Stimulated activated CD4-positive, alpha-beta T cell treated with anti-CD3 and anti-CD28 coated beads, TNF-alpha, amount 100 ng/mL, for 24 hours (primary cell): ENCODE measurements at places on chromosomes 5 and 9.

GRCh38 chr9:137490532-137491186 lies 31.5 kb upstream of the NSMF start:
- no peak for DNase-seq

DNA sequence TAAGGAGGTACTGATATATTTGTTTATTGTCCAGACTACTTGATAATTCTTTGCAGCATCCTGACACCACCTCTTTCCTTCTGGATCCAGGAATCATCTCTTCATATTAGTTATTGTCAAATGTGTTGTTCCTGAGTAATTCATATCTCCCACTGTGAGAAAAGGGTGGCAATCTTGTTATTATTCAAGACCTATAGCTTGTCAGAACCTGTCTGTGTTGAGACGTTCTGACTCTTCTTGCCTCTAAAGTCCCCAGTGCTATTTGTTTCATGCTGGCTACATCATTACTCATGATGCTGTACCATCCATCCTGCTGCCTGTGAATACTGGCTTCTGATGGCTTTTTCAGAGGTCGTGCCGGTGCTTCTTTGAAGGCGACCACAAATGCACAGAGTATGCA lies 68.7 kb upstream of the TAF11L2 start:
- DNase-seq = no peak

DNA sequence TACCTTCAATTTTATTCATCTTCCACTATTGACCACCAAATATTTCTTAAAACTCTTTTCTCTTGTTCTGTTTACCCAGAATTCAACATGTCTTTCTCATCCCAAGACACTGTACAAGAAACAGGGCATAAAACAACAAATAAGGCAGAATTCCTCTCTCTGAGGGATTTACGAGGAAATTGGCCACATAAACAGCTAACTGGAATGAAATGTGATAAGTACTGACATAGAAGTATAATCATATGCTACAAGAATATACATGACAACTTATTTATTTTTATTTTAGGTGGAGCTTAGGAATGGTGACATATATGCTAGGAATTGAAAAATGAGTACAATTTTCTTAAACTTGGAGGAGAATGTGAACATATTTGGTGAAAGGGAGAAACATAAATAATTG lies 48.8 kb upstream of the FBN2 start:
- DNase-seq = no peak

DNA sequence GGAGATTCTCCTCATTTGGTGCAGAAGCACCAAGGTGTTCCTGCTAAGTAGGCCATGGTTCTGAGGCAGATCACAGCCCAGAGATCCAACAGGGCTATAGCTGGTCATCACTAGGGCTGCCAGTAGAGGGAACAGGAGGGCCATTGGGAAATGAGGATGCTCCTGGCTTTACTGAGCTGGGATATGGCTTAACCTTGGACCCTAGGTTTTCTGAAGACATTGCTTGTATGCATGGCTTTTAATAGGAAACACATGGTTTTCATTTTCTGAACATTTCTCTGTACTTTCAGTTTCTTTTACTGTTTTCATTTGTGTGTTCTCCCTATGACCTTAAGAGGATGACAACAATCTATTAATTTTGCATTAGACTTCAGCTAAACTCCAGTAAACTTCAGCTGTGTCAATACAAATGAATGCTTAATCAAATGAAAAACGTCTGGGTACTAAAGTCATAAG lies at the start of gene IFNW1:
Gene IFNW1 (minus strand): TSS at position 406 of the 456 bp plus-strand sequence. CDS start 262 bp downstream, at position 144.
- no peak for DNase-seq

GRCh38 chr5:37571985-37572384 lies 192.9 kb downstream of the WDR70 start:
- DNase-seq = no peak

GRCh38 chr5:6490693-6491092 lies 42.0 kb downstream of the UBE2QL1 start:
- no peak for DNase-seq

GRCh38 chr9:115507148-115507547 lies 389.2 kb upstream of the TNC start:
- no peak for DNase-seq

GRCh38 chr9:128683340-128684064 lies 5.5 kb upstream of the SET start:
- no peak for DNase-seq

- no peak for DNase-seq
Observed at GRCh38 chr9:133977421-133978201, 14.5 kb downstream of the VAV2 start.

GRCh38 chr5:151699071-151699901 lies 12.6 kb upstream of the SPARC start:
- no peak for DNase-seq

DNA sequence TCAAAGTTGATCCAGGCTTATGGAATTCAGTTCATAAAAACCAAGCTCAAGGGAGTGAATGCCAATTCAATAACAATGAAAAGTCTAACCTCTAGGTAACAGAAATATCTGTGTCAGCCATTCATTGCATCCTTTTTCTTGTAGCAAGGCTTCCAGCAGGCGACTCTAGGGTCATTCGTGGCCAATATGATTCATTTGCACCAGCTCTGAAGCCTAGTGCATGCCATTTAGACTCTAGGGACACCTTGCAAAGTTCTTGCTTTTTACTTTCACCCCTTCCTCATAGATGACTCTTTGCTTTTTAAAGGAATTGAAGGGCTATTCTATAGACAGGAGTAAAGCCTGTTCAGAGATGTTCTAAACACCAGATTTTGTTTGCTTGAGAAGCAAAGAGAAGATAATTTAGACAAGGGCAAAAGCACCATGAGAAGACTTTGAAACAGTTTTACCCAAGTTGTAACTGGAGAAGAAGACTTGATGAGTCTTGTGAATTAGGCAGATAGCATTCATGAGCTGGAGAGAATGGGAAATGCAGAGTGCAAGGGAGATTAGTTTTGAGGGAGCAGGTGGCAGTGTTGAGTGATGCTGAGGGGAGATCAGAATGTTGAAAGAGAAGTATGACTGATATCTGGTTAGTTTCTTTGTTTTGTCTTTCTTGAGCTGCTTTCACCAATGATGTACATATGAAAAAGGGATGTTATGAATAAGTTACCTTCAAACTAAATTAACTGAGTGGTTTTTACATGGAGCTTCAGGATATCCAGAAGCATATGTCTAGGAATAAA lies 94.5 kb downstream of the F2RL2 start:
- no peak for DNase-seq

- DNase-seq = no peak
Observed at GRCh38 chr9:133275105-133276000, at the start of gene ABO. TSS of gene ABO (minus strand) at chr9:133275201.

DNA sequence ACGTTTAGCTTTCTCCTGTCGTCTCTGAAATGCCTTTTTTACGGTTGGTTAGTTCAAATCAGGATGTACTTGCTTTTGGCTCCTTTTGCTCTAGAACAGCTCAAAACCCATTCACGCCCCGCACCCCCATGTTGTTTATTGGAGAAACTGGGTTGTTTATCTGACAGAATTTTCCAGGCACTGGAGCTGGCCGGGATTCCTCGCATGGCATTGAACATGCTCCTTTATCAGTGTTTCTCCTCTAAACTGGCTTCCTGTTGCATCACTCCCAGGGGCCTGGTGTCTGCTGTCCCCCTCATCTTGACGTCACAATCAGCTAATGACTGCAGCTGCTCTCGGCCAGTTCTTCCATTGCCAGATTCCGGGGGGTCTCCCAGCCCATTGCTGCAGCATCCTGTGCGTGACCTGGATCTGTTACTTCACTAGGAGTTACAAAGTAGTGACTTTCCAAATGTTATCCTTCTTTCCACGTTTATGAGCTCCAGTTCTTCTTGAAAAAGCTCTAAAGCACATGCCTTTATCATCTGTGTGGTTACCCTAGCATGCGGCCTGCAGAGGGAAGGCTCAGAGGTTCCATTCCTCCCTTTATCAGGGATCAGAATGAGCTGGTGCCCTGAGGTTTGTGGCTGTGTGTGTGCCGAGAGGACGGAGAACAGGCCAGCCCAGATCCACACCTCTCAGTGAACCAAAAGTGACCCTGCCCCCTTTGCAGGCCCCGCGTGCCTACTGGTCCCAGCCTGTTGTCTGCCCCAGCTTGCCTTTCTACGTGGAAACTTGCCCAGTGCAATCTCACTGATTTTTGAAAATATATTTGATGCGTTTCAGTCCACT lies 27.5 kb downstream of the FAM163B start:
- DNase-seq = no peak

GRCh38 chr5:82509762-82510161 lies 231.6 kb upstream of the RPS23 start:
- DNase-seq = no peak

DNA sequence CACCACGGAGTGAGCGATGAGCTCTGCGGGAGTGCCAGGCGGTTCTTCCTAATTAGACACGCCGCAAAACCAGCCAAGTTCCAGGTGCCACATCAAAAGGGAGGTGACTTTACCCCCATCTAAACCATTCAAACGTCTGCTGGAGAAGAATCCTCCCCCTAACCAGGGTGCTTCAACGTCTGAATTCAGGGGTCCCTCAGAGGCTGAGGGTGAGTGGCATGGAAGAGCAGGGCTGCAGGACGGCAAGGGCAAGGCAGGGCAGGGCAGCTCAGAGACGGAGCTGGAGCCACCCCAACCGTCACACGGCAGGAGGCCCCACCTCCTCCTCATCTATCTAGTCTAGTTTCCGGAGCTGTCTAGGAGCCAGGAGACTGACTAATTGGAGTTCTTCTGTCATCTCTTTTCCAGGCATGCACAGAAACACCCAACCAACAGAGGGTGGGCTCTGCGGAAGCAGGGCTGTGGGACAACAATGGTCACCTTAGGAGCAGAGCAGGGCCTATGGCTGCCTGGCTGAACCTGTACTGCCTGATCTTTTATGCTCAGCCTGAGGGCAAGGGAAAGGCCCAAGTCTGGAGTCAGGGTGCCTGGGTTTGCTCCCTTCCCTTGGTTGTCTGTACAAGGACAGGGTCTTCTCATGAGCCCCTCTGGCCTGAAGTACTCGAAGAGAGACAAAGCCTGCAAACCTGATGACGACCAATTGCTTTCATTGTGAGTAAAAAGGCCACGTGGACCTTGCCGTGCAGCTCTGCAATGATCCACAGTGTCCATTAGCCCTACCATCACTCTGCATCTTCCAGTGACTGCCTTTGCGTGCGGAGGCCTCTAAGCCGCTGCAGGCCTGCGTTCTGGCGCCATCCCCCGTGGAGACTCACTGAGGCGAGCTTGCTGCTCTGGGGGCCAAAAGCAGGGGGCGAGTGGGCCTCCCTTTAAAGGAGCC lies 81.0 kb upstream of the SLC25A51 start:
- no peak for DNase-seq

DNA sequence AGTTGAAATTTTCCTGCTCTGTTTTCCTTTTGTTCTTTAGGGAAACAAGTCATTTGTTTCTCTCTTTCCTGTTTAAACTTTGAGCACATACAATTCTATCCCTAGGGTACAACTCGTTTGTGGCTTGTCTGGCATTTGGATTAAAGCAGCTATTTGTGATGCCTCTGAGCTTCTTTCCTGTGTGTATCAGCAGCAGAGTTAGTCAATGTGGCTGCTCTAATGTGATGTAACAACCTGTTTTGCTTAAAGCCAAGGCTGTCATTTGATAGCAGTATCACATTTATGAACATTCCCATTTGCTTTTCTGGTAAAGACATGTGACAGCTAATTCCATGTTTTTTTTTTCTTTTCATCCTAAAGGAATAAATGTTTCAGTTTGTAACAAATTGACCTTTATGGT lies 314.3 kb upstream of the CHD1 start:
- DNase-seq = no peak

DNA sequence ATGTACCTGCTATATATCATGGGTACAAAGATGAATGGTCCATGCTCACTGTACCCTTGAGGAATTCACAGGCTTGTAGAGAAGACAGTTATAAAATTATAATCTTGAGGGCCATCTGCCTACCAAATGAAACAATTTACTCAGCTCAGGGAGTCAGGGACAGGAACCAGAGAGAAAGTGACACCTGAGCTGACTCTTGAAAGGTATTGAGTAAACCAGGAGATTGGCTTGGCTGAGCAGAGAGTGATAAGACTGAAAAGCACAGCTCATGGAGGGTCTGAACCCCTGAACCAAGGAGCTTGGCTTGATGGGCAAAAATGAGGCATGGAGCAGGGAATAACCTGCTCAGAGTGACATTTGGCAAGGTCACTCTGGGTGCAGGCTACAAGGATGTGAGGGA lies 147.3 kb downstream of the FAM114A2 start:
- no peak for DNase-seq

- DNase-seq = no peak
Observed at GRCh38 chr9:71333321-71333720, 211.9 kb upstream of the TRPM3 start.

DNA sequence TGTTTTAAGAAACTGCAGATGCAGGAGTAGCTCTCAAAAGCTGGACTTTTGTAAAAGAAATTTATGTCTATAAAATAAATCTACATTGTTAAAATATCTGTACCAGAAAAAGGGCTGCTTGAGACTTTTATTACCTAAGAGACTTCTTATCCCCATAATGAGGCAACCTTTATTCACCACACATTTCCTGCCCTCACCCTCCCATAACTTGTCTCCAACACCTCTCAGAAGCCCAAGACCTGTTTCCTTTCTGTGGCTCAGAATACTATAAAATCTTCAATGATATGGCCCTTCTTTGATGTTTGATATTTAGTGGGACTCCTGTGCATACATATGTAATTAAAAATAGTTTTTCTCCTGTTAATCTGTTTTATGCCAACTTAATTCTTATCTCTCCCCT lies 141.5 kb upstream of the FER start:
- DNase-seq = no peak

GRCh38 chr9:136204838-136205706 lies at the start of gene LHX3:
TSS of gene LHX3 (minus strand) at chr9:136205128. CDS start at chr9:136205012, 116 bp downstream.
- no peak for DNase-seq

GRCh38 chr5:139371482-139372435 lies 11.3 kb downstream of the SLC23A1 start:
- DNase-seq = no peak

DNA sequence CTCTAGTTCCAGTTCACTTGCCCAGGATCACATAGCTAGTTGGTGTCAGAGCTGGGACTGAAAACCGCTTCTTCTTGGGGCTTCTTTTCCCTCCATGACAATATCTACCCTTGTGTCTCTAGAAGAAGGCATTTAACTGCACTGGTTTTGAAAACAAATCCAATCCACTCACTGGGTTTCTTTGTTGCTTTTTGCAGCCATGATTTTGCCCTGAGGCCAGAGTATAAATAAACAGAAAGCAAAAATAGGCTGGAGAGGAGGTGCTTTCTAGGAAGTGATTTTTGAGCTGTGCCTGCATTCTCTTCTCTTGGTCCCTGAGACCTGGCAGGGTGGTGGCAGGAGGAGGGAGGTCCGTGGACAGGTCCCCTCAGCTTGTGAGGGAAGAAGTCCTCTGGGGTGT lies 6.9 kb upstream of the TRIO start:
- no peak for DNase-seq

- no peak for DNase-seq
Observed at GRCh38 chr5:74282490-74282889, 358.0 kb downstream of the ENC1 start.
